Upper lobe of right lung (tissue), 1 donor: ENCODE measurements at places on chromosomes 1 and 21. TPM values are rescaled to one million over a fixed set of nuclear protein-coding genes. Genes with fewer than 3 reads are reported as not detected.

The TMOD4 gene
- not detected for total RNA-seq

GRCh38 chr1:218812360-218812759 is 361.3 kb upstream of the LYPLAL1 start:
- no peak for DNase-seq
- no peaks in the 10 kb centered on the region for H3K36me3 ChIP-seq
- H3K27me3 ChIP-seq: no peaks in the 10 kb centered on the region
- no peak overlapping the region for H3K27ac ChIP-seq

DNA sequence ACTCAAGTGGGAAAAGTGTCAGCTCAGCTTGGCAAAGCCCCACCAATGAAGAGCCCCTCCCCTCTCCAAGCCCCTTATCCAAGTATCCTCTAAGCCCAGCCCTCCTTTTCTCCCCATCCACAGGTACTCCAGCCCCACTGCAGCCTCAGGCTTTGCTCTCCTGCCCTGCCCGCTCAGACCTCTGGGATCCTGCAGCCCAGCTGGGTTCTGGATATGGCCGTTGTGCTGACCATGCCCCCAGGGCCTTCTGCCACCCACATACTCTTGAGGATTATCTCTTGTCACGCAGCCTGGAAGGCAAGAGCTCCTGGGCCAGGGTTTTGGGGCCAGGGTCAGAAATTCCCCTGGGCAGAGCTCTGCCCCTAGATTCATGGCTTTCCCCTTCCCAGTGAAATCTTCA is 4.7 kb downstream of the SHISA4 start:
- H3K4me3 ChIP-seq: no peak overlapping the region
- no peaks in the 10 kb centered on the region for H3K36me3 ChIP-seq
- H3K27me3 ChIP-seq: peaks cover 5% of the 10 kb centered on the region
- peaks cover 7% of the 10 kb centered on the region for H3K4me1 ChIP-seq

DNA sequence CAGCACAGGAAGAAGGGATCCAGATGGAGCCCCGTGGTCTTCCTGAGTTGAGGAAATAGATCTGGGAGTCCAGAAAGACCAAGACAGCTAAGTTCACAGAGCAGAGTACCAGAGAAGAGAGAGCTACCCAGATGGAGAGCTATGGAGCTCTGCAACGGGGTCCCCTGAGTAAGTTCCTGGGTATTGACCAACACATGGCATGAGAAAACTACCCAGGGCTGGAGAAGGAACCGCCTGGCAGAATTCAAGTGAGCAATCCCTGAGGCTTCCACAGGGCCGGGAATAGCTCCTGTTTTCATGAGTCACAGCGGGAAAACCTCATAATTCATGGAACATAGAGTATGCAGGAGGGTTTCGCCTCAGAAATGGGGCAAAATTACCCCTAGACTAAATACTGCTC is 19.7 kb downstream of the STPG1 start:
- H3K4me3 ChIP-seq: no peak overlapping the region
- peaks cover 14% of the 10 kb centered on the region for H3K4me1 ChIP-seq
- no peak overlapping the region for H3K27ac ChIP-seq
- DNase-seq: no peak
- H3K27me3 ChIP-seq: no peaks in the 10 kb centered on the region
- H3K36me3 ChIP-seq: no peaks in the 10 kb centered on the region

The MMP23B gene
- total RNA-seq: 40.3 TPM
